COR-L47 (cell line): ENCODE measurements at places on chromosomes 12 and 14.

GRCh38 chr12:50568338-50569091 lies 63.7 kb downstream of the DIP2B start:
- no peak for DNase-seq

- no peak for DNase-seq
Measured at GRCh38 chr12:122876731-122877130, 19.2 kb downstream of the VPS37B start.

- peak; percentile 91 for DNase-seq
Measured at GRCh38 chr12:57754411-57755193, at the start of gene MARCHF9. Gene MARCHF9, plus strand, starts transcription at chr12:57755103. Its CDS starts 426 bp downstream, at chr12:57755529.

GRCh38 chr12:7383157-7383556 lies 60.8 kb downstream of the CD163L1 start:
- no peak for DNase-seq

DNA sequence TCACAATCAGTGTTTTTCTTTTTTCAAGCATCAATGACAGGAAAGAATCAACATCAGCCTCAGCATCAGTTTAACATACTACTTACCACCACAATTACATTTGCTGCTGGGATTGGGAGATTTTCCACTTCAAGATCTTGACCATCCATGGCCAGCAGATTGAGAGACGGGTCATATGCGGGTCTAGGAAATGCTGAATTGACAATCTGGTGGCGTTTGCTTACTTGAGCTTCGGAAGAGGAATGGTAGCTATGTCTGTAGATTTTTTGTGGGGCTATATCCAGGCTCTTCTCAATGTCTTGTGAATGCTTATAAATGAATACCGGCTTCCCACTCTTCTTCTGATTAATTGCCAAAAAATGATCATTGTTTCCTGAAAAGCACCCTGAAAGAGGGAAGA lies 27.9 kb downstream of the PTPRR start:
- no peak for DNase-seq

DNA sequence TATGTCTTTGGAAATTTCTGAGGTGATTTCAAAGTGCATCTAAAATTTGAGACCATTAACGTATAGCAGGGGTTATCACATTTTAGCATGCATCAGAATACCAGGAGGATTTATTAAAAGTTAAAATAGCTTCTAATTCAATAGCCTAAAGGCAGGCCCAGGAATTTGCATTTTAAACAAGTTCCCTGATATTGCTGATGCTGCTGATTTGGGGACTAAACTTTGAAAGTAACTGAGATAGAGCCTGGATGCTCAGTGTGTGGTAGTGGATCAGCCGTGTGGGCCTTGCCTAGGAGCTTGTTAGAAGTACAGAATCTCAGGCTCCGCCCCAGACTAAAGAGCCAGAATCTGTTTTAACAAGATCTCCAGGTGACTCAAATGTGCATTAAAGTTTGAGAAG lies 375.0 kb upstream of the FBXO33 start:
- no peak for DNase-seq

GRCh38 chr12:2528001-2528400 lies 266.8 kb upstream of the FKBP4 start:
- no peak for DNase-seq

GRCh38 chr12:55658635-55659391 lies 22.1 kb downstream of the OR10P1 start:
- DNase-seq = no peak

- no peak for DNase-seq
Measured at GRCh38 chr14:103045371-103045869, 11.9 kb downstream of the CDC42BPB start.

GRCh38 chr14:72723858-72724530 lies 169.9 kb downstream of the DPF3 start:
- DNase-seq = no peak

DNA sequence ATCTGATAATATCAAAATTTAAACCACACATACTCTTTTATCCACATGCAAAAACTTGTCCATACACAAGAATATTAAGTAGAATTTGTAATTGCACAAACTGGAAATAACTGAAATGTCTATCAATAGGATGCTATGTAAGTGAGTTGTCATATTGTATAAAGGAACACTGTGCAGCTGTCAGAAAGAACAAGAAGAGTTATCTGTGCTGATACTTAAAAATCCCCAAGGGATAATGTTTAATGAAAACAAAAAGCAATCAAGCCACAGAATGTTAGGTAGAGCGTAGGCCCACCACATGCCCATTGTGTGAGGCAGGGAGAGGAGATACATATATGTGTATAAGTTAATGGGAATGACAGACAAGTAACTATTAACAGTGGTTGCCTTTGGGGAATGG lies 25.9 kb upstream of the HIGD1C start:
- no peak for DNase-seq

GRCh38 chr14:94485944-94486841 lies 10.2 kb upstream of the SERPINA9 start:
- DNase-seq = peak; percentile 29

DNA sequence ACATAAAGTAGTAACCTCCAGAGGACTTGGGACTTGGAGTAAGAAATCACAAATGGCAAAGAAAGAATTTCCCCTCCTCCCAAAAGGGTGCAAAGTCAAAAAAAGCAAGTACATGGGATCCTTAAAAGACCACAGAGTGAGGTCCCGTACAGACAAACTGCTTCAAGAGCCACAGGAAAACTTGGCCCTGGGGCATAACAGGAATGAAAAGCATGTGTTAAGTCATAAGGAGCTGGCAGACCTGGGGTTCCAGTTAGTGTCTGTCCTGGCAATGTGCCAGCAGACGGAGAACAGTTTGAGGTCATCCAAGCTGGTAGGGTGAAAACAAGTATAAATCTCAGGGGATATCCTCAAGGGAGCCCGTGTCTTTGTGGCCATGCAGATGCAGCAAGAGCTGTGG lies 73.2 kb downstream of the HSD17B6 start:
- DNase-seq = no peak

- peak; percentile 38 for DNase-seq
Measured at GRCh38 chr14:35046751-35047536, 872 bp downstream of the FAM177A1 start.

DNA sequence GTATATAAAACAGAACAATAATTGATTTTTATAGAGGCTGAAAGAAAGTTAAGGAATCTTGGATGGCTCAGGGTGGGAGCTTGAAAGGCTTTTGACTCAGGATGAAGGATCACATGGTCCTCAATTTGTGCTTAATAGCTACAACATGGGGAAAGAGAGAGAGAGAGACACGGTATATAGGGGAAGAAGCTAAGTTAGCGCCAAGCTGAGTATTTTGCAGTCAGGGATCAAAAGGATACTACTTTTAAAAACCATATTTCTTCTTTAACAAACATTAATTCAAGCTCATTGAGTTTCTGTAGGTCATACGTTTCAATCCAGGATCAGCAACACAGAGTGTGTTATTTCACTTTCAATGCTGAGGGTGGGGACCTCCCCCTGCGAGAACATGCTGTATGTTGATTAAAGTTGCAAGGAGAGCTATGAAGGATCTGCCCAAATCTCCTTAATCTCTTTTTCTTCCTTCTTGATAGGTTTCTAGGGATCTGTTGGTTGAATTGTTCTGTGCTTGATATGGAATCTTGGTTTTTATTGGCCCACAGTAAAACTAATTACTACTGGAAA lies 133.1 kb upstream of the NUDT4 start:
- no peak for DNase-seq

- DNase-seq = no peak
Measured at GRCh38 chr12:65152596-65152995, 16.8 kb upstream of the LEMD3 start.

- peak; percentile 34 for DNase-seq
Measured at GRCh38 chr12:62934239-62934798, 631 bp downstream of the PPM1H start.

- DNase-seq = no peak
Measured at GRCh38 chr14:80133457-80133856, 77.8 kb downstream of the DIO2 start.

GRCh38 chr12:118058881-118059280 lies 2.1 kb downstream of the WSB2 start:
- no peak for DNase-seq

DNA sequence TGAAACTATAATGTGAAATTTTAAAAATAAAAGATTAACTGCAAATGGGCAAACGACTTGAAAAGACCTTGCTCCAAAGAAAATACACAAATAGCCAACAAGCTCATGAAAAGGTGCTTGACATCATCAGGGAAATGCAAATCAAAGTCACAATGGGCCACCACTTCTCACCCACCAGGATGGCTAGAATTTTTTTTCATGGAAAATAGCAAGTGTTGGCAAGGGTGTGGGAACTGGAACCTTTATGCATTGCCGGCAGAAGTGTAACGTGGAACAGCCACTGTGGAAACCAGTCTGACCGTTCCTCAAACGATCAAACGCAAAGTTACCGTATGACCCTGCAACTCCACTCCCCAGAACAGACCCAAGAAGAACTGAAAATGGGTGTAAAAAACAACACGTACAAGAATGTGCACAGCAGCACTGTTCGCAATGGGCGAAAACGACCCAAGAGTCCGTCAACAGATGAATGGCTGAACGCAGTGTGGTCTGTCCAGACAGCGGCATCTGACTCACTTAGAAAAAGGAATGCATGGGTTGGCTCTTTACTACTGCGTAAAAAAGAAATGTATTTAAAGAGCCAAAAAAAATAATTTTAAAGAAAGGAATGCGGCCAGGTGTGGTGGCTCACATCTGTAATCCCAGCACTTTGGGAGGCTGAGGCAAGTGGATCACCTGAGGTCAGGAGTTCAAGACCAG lies 40.2 kb downstream of the SCARB1 start:
- DNase-seq = no peak

DNA sequence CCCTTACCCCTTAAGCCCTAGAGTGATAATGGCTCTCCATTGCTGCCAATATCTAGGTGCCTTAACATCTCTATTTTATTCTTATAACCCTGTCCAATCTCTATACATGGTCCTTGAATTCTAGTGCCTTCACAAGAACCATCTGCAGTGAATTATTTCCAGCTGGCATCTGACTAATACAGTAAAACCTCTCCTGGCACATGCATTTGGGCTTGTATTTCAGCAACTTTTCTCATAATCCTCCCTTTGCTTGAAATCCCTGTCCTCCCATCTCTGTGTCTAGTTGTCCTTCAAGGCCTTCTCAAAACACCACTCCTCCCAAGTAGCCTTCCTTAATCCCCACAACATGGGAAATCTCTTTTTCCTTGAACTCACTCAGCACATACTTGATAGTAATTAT lies 14.2 kb upstream of the HMGA2 start:
- no peak for DNase-seq

GRCh38 chr12:6757028-6757690 lies 4.2 kb upstream of the MLF2 start:
- DNase-seq = no peak

DNA sequence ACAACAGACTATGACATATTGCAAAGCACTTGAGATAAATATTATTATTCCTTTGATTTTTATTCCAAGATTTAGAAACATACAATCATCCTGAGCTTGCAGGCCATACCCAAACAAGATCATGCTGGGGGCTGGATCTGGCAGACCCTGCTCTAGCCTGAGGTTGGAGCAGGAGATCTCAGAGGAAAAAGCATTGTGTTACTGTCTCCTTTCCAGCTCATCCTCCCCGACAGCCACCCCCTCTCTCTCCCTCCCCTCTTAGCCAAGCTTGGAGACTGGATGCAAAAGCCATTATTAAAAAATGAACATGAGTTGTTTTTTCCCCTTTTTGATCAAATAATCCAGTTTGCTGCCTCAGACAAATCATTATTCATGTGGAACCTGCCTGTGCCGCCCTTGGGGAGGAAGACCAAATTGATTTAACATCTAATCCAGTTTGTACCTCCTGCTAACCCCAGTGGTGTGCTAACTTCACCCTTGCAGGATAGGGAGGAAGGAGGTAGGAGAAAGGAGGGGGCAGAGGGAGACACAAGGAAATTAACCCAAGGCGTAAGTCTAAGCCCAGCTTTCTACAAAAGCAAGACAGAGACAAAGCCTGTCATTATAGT lies 565.8 kb upstream of the TBX3 start:
- DNase-seq = no peak

DNA sequence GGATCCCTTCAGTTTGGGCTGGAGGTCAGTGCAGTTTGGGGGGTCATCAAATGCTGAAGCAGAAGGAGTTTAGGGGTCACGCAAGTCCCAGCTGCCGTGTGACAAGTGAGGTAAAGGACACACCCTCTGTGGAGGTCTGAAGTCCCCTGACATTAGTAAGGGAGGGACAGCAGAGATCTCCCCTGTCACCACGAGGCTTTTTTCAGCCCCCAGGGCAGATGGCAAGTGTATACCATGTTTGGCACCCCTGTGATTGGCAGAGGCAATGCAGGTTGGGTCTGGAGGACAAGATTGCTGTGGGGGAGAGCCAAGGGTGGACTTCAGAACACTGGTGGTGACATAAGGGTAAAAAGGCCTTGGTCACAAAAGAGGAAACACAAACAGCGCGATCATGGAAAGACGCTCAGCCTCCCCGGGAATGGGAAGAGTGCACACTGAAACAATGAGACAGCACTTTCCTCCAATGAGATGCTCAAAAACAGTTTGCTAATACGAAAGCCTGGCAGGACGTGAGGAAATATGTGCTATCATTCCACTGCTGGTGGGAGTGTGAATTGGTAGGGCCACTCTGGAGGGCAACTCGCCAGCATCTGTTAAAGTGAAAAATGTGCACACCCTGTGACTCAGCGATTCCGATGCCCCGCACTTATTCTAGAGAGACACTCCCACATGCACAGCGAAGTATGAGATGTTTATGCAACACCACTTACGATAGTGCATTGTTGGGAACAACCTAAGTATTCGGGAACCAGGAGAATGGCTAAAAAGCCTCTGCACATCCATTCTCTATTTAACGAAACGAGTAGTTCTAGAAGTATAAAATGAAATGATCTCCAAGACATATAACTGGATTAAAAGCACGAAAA lies 14.4 kb upstream of the CD27 start:
- no peak for DNase-seq

DNA sequence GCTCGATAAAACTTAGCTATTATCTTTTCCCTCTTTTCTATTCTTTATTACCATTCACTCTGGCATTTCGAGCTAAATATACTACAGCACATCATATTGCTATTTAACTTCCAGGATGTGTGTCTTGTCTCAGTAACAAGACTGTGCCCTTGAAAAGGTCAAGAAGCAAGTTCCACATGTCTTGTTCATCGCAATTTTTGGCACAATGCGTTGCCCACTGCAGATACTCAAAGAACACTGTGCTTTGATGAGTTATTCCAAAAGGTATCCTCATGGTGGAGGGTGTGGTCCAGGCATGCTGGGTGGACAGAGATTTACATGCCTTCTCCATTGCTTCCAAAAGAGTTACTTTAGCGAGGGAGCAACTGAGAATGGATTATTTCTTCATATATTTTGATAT lies 6.6 kb downstream of the E2F7 start:
- no peak for DNase-seq

- no peak for DNase-seq
Measured at GRCh38 chr12:103924761-103925641, 5.2 kb upstream of the HSP90B1 start.

- DNase-seq = no peak
Measured at GRCh38 chr12:7989827-7990491, 42.6 kb upstream of the FOXJ2 start.
